ENCODE measurements at places on chromosomes 4 and X. TPM values are rescaled to one million over a fixed set of nuclear protein-coding genes. Genes with fewer than 3 reads are reported as not detected.

CT55 gene
- not detected for total RNA-seq

EDNRA gene
- 0.86 TPM for total RNA-seq

ADGRG2 gene
- not detected for total RNA-seq

DNA sequence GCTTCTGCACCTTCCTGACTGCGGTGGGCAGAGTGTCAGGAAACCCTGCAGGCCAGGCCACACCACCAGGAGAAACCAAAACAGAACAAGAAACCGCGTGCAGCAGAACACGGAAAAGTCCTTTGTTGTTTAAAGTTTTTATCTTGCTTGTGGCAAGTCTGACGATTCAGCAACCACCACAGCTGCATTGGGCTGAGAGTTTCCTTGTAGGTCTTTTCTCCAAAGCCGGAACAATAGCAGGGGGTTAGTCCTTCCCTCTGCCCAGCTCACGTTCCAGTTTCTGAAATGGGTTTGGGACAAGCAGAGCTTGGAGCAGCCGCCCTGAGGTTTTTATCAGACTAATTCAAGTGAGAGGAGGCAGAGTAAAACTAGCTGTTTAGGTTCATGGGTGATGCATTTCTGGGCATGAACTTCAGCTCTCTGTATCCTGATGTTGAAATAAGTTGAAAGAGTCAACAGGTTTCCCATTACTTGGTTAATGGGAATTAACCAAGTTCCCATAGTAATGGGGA is 216.9 kb downstream of the PTTG2 start:
- no peaks in the 10 kb centered on the region for H3K36me3 ChIP-seq
- DNase-seq: peak; percentile 53
- H3K27me3 ChIP-seq: no peaks in the 10 kb centered on the region
- no peak overlapping the region for H3K4me3 ChIP-seq
- H3K4me1 ChIP-seq: peaks cover 21% of the 10 kb centered on the region

DNA sequence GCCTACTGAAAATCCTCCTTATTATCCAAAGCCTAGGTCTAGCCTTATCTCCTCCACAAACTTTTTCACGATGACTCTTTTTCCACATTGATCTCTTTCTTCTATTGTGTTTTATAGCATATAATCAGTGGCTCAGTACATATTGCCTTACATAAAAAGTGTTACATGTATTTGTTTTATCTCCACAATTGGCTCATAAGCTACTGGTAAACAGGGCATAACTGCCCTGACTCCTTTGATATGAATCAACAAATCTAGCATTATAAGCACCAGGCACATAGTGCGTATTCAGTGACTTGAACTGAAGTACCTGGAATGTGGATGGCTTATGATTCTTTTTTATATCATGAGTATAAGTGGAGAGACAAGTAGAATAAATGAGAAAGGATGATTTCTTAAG is 206.8 kb downstream of the TEX13A start:
- DNase-seq: no peak
- no peak overlapping the region for H3K27ac ChIP-seq
- H3K4me1 ChIP-seq: no peaks in the 10 kb centered on the region
- H3K27me3 ChIP-seq: no peaks in the 10 kb centered on the region
- no peak overlapping the region for H3K4me3 ChIP-seq
- H3K36me3 ChIP-seq: no peaks in the 10 kb centered on the region
